Cardiac ventricle fibroblast (primary cell): ENCODE measurements at places on chromosomes 1 and 21. TPM values are rescaled to one million over a fixed set of nuclear protein-coding genes. Genes with fewer than 3 reads are reported as not detected.

Gene HMGCS2
- total RNA-seq, result not detected in 2 replicates

Gene INTS7
- total RNA-seq, result 6.4 and 10.2 TPM in 2 replicates

Gene LCE2A
- not detected in 2 replicates for total RNA-seq

Gene PLA2G5
- total RNA-seq, result 6.5 and 10.0 TPM in 2 replicates

Gene DCST1
- total RNA-seq, result not detected in 2 replicates

Gene PLCH2
- total RNA-seq, result not detected in 2 replicates

Gene MPL
- total RNA-seq, result not detected in 2 replicates

Gene PIGR
- total RNA-seq, result not detected in 2 replicates

Gene PAQR6
- total RNA-seq, result 0.37 TPM in 1 of 2 replicates, not detected in the other

Gene CD52
- not detected in 2 replicates for total RNA-seq

Gene KIAA0040
- total RNA-seq, result 0.78 and 3.1 TPM in 2 replicates

Gene CLK2
- total RNA-seq, result 15.2 and 19.1 TPM in 2 replicates

Gene TARS2
- 10.5 and 12.0 TPM in 2 replicates for total RNA-seq

Gene JAK1
- 130 and 155 TPM in 2 replicates for total RNA-seq

Gene AGMAT
- total RNA-seq, result 0.31 and 0.39 TPM in 2 replicates

Gene BSDC1
- total RNA-seq, result 40.3 and 45.5 TPM in 2 replicates

Gene PDC
- 0.31 TPM in 1 of 2 replicates, not detected in the other for total RNA-seq

Gene C1orf116
- not detected in 2 replicates for total RNA-seq

Gene ITLN2
- not detected in 2 replicates for total RNA-seq

Gene LMOD1
- total RNA-seq, result 5.3 and 5.7 TPM in 2 replicates

Gene ERVH48-1
- total RNA-seq, result not detected in 2 replicates

Gene DISP3
- 0.05 and 0.12 TPM in 2 replicates for total RNA-seq

Gene MORN1
- total RNA-seq, result 4.7 and 5.7 TPM in 2 replicates

Gene PODN
- 59.5 and 60.4 TPM in 2 replicates for total RNA-seq

Gene CFAP107
- total RNA-seq, result not detected in 2 replicates

Gene OR2L5
- not detected in 2 replicates for total RNA-seq
